ENCODE measurements at places on chromosomes 5 and 9.
A peak's percentile ranks its signal among the peaks of the same experiment; 100 is the strongest.

GRCh38 chr5:122310889-122311288, 1.1 kb upstream of the SNCAIP start:
- DNase-seq: no peak

DNA sequence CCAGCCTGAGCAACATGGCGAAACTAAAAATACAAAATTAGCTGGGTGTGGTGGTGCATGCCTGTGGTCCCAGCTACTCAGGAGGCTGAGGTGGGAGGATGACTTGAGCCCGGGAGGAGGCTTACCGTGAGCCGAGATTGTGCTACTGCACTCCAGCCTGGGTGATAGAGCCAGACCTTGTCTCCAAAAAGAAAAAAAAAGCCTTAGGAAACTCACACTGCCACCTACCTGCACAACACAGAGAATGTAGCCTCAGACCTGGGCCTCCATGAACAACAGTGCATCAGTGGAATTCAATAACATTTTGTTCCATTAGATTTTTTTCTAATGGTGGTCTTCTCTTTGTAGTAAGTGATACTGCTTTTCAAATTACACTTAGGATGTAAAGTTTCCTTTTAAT, 63.8 kb upstream of the RARS1 start:
- no peak for DNase-seq

- no peak for DNase-seq
Observed at GRCh38 chr5:19626211-19626610, 361.8 kb downstream of the CDH18 start.

DNA sequence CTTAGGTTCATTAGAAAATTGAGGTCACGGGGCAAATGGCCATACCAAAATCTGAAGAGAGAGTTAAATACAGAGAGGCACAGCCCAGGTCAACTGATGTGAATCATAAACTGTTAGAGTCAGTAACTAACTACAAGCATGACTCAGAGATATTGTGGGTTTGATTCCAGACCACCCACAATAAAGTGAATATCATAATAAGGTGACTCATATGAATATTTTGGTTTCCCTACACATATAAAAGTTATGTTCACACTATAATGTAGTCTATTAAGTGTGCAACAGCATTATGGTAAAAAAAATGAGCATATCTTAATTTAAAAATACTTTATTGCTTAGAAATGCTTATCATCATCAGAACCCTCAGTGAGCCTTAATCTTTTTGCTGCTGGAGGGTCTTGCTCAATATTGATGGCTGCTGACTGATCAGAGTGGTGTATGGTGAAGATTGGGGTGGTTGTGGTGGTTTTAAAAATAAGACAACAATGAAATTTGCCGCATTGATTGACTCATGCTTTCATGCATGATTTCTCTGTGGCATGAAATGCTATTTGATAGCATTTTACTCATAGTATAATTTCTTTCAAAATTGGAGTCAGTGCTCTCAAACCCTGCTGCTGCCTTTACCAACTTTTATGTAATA, 53.1 kb upstream of the EDIL3 start:
- no peak for DNase-seq

DNA sequence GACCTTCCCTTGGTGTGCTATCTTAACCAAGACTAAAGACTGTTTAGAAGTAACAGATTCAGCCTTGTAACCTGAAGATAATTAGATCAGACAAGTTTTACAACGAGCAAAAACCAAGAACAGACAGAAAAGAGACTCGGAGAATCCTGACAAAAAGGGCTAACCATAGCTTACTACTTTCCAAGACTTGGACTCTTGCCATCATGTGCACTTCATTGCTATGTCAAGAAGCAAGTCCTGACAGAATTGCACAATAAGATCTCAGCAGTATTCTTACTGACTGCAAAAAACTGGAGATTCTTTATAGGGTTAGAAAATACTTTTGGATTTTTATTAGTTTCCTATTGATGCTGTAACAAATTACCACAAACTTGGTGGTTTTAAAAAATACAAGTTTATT, 1539.0 kb upstream of the NUDT12 start:
- no peak for DNase-seq

DNA sequence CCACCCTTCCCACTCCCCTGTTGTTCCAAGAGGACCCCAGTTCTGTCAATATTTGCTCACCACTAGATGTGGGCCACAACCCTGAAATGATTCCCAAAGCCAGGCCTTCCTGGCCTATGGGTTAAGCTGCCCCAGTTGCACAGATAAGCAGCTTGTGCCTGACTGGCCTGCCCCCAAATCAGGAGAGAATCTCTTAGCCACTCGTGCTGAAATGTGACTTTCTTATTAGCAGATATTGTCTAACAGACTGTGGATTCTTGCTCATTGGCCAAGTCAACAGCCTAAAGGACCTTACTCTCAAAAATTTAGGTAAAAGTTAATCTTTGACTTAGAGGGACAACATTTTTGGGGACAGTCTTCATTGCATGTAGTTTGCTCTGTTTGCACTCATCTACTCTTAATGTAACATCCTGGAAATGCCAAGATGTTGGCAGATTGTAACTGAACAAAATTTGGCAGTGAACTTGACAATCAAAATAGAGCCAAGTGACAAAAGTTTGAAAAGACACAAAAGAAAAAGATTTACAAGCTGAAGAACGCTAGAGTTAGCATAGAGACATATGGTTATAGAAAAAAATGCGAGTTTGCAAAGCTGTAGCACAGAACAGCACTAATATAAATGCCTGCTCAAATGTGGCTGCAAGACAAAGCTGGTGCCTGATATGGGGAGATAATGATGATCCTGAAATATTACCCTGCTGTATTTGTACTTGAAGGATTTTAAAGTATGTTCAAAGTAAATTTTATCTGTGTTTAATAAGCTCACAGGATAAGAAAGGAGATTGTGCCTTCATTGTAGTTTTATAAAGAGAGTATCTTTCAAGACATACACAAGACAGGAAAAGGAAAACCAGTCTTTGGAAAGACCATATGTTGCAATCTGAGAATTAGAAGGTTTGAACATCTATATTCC, 29.0 kb upstream of the FSD1L start:
- no peak for DNase-seq

DNA sequence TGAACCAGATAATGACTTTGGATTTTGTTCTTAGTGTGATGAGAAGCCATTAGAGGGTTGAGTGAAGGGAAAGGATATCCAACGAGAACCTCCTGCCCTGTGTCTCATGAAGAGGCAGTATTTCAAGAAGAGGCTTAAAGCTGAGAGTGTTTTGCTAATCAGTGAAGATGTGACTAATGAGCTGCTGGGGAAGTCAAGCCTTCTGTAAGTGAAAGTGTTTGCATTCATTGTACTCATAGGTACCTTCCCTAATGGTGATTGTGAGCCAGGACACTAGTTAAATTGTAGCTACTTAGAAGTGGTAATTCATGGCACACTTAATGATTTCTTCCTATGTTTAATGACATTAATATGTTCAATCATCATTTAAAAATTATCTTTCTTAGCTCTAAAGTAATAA, 23.7 kb downstream of the PIP5K1B start:
- no peak for DNase-seq

DNA sequence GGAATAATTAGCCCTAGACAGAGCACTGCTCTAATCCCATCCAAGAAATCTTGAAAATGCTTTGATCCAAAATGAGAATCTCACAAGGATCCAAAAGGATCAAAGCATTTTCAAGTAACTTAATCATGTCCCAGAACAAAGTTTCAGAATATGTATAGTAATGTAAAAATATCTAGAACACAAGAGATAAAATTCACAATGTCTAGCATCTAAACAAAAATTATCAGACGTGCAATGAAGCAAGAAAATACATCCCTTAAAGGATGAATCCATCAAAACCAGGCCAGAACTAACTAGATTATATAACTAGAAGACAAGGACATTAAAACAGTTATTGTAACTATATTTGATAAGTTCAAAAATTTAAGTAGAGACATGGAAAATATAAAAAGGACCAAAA, 69.3 kb downstream of the INIP start:
- no peak for DNase-seq

- no peak for DNase-seq
Observed at GRCh38 chr5:171477101-171477500, 57.7 kb downstream of the FGF18 start.

DNA sequence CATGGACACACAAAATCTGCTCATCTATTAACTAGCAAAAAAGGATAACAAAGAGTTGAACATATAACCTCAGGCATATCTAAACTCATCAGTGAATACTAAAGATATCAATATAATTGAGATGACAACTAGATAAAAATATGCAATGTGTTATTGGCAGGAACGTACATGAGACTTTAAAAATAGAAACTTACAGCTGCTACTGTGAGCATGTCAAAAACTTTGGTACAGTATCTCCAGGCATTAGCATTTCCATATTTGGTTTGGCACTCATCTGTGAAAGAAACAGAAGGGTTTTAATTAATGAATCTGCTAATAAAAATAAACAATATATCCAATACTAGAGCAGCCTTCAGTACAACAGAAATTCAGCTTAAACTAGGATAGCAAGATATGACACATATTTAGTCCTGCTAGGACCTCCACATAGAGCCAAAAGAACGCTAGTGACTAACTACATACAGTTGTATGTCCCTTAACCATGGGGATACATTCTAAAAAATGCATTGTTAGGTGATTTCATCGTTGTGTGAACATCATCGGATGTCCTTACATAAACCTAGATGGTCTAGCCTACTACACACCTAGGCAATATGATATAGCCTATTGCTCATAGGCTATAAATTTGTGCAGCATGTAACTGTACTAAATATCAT, 10.5 kb upstream of the SCAI start:
- DNase-seq: no peak

DNA sequence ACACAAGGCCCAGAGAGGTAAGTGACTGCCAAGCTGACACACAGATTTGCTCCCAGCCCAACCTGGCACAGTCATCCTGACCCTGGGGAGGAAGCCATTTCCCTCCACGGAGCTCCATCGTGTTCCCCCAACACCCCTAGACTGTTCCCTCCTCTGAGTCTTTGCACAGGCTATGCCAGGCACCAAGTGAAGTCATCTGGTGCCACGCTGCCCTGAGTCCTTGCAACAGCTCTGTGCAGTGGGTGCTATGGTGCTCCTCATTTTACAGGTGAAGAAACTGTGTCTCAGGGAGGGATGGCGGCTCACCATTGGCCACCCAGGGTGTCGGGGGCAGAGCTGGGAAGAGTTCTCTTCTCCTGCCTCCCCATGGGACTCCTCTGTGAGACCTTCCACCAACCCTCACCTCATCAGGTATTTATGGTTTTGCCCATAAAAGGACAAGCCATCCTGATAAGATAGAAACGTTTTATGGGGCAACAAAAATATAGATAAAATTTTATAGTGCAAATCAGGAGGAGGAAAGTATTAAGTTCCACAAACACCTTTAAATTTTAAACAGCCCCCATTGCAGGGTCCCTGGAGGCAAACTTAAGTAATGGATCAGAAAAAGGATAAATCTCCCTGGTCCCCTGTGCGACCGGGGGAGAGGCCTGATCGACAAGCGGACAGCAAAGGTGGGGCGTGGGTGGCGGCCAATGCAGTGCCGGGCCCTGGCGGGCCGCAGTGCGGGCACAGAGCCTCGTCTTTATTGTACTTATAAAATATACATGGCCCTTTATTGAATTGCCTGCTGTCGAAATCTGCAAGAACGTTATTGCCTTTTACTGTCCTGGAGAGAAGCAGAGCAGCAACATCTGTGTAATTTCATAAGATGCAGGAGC, 50.2 kb upstream of the ZBTB43 start:
- no peak for DNase-seq

- DNase-seq: no peak
Observed at GRCh38 chr9:21993893-21994555, at the start of gene CDKN2A. TSS of gene CDKN2A (minus strand) at chr9:21994392.

DNA sequence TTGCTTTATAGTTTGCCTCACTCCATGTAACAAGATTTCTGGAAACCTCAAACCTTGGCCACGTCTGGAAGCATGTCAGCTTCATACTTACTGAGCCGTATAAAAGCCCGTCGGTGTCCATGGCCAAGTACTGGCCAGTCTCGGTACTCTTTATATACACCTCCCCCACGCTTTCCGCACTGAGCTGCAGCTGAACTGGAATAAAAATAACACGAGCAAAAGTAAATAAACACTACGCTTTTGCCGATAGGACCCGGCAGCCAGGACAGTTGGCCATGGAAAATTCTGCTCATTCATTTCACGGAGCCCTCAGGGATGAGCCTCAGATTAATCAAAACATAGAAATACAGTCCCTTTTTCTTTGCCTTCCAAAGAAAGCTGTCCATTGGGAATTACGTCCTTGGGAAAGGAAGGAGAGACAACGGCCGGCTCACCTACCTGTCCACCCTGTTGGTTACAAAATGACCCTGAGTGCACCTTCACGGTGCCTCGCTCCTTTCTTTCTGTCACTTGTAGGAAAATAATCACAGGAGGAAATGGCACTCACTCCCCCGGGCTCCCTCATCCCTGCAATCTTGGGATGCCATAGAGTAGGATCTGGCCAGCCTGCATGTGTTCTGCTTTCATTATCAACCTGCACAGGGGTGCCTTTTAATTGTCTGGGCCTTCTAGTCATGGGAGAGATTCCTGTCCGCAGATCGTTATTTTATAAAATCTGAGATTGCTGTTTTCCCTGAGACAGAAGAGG, 85.1 kb downstream of the FGF1 start:
- no peak for DNase-seq

DNA sequence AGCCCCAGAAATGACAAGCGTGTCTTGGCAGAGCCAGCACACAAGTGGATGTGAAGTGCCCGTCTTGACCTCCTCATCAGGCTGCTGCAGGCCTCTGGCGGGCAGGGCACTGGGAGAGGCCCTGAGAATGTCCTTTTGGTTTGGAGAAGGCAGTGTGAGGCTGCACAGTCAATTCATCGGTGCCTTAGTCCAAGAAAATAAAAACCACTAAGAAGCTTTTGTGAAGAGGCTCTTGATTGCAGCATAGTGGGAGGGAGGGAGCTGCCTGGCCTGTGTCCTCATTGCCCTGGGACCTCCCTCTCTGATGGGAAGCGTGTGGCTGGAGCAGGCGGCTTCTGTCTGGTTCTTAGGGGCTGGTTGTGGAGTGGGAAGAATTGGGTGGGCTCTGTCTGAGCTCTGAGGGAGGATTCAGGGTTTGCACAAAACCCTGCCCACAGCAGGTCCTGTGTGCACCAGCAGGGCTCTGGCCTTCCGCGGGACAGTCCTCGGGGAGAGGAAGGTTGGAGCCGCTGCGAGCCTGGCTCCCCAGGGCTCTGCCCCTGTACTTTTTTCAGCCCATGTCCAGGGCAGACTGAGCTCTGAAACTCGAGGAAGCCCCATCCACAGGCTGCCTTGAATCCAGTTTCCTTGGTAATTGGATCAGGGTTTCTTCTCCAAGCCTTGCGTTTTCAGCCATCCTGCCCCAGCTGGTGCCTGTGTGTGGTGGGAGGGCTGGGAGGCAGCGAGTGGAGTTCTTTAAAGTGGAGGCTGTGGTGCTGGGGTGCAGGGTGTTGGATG, 1.1 kb downstream of the HRCT1 start:
- DNase-seq: no peak

GRCh38 chr9:34096751-34097150, 29.7 kb downstream of the DCAF12 start:
- no peak for DNase-seq

- DNase-seq: no peak
Observed at GRCh38 chr5:61280761-61281427, 51.2 kb upstream of the ZSWIM6 start.

- DNase-seq: peak; percentile 37
Observed at GRCh38 chr5:71586052-71586940, 844 bp upstream of the MCCC2 start.

- DNase-seq: no peak
Observed at GRCh38 chr9:134390947-134391318, 64.7 kb downstream of the RXRA start.

GRCh38 chr5:160310140-160310539, 2.2 kb downstream of the CCNJL start:
- DNase-seq: no peak
